ENCODE measurements at places on chromosomes 12 and 14. TPM values are rescaled to one million over a fixed set of nuclear protein-coding genes. Genes with fewer than 3 reads are reported as not detected.

TMEM52B gene
- not detected for total RNA-seq

CNTN1 gene
- 16.9 TPM for total RNA-seq

FAM222A gene
- 1.3 TPM for total RNA-seq

TMEM117 gene
- 1.4 TPM for total RNA-seq

DNA sequence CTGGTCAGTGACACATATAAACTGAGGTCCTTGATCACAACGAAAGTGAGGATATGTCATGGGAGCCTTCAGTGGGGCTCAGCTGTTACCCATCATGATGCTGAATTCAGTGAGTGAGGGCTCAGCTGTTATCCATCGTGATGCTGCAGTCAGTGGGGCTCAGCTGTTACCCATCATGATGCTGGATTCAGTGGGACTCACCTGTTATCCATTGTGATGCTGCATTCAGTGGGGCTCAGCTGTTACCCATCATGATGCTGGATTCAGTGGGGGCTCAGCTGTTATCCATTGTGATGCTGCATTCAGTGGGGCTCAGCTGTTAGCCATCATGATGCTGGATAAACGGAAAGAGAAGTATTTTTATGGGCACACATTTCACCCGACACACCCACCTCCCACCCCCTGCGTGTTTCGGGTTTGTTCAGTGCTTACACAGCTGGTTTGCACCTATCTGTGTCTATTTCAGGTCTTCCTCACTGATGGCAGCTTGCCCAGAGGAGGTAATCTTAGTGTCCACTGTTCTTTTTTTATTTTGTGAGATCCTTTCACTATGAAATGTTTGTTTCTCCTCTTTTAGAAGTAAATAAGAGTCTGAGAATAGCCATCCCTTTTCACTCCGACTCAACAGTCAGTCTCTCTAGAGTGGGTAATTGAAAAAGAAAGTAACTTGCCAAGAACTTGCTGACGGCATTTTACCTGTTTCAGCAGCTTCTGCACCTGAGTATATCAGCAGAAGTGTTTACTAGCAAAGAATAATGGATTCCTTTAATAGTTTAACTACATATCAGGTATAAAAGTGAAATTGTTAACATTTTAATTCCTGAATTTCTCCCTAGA, 183.0 kb downstream of the ERC1 start:
- no peak overlapping the region for H3K4me3 ChIP-seq
- H3K4me1 ChIP-seq, result peaks cover 9% of the 10 kb centered on the region
- H3K36me3 ChIP-seq, result no peaks in the 10 kb centered on the region
- no peaks in the 10 kb centered on the region for H3K27me3 ChIP-seq

DNA sequence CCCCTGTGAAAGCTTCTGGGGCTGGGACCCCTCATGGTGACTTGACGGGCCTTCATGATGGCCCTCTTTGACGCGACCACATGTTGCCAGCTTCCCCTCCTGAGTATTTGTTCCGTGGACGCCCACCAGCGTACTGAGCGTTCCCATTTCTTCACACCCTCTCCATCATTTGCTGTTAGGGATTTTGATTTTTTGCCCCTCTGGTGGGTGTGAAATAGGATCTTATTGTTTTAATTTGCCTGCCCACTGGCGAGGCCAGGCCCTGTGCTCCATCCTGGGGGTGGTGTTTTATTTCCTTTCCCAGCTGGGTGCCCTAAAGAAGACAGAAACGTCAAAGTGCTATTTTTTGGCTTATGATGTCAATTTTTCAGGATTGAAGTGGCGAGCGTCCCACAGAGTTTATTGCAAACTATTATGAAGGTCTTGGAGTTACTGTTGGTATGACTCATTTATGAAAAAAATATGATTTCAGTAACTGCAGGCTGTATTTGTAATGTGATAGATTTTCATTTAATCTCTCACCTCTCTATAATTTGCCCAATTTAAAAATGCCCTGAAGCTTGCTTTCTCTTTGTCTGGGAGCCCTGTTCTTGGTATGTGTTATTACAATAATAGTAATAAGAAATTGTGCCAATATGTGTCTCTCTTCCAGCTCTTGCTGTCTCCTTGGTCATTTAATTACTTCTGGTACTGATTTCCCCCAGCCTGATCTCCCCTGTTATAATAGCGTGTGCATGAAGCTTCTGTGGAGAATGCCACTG, 99.6 kb downstream of the SLC25A47 start:
- H3K27ac ChIP-seq, result no peak overlapping the region
- H3K27me3 ChIP-seq, result no peaks in the 10 kb centered on the region
- peaks cover 25% of the 10 kb centered on the region for H3K4me1 ChIP-seq
- H3K4me3 ChIP-seq, result no peak overlapping the region
- no peaks in the 10 kb centered on the region for H3K36me3 ChIP-seq

DNA sequence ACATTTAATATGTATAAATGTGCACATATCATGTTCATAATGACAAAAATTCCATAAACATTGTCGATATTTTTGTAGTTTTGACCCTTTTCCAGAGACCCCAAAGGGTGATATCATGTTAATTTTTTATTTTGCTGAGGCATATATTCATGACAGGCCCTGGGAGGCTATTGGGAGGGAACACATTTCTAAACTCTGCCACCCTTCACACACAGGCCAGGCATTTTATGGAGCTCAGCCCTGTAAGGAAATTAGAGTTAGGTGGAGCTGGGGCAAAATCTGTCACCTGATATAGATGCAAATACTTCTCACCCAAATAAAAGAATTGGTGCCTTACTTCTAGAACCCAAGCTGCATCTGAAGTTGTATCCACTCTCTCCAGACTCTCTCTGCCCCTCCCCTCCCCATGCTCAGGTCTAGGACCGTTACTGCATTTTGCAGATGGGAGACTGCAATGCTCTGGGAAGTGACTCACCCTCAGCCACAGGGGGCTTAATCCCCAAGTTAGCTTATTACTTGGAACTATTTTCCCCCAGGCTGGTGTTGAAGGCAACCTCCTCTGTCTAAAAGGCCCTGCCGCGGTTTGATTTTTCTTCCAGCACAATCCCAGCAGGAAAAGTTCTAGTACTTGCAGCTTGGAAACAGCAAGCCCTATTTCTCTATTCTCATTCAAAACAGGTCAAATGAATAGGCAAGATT, 238.9 kb downstream of the EMP1 start:
- H3K27me3 ChIP-seq, result no peaks in the 10 kb centered on the region
- peak overlapping the region; percentile 1 for H3K4me3 ChIP-seq
- H3K4me1 ChIP-seq, result peaks cover 25% of the 10 kb centered on the region
- H3K27ac ChIP-seq, result peak overlapping the region; percentile 73
- no peaks in the 10 kb centered on the region for H3K36me3 ChIP-seq

RDH16 gene
- total RNA-seq, result 0.85 TPM

GRCh38 chr14:95293449-95293848, 26.3 kb downstream of the CLMN start:
- H3K4me3 ChIP-seq, result no peak overlapping the region
- H3K36me3 ChIP-seq, result peaks cover 15% of the 10 kb centered on the region
- H3K27ac ChIP-seq, result no peak overlapping the region
- H3K4me1 ChIP-seq, result peaks cover 40% of the 10 kb centered on the region
- no peak for DNase-seq

DNA sequence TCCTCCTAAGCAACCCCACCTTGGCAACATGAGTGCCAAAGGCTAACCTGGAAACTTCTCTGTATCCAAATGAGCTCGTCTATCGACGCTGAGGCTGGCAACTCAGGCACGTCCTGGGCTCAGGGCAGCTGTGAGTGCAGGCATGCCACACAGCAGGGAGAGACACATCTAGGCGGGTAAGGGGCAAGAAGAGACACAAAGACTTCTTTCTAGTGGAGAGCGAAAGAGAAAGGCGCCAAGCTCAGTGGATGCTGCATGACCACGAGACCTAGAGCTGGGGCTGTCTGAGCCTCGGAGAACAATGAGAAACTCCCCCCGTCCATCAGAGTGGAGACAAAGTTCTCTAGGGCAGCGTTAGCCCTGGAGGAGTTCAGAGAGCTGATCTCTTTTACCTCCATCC, 170.4 kb downstream of the CALM1 start:
- H3K27me3 ChIP-seq, result no peaks in the 10 kb centered on the region
- no peaks in the 10 kb centered on the region for H3K36me3 ChIP-seq
- H3K27ac ChIP-seq, result no peak overlapping the region
- no peak for DNase-seq

HEATR5A gene
- 29.6 TPM for total RNA-seq

- no peaks in the 10 kb centered on the region for H3K27me3 ChIP-seq
- H3K27ac ChIP-seq, result no peak overlapping the region
- no peak for DNase-seq
- H3K36me3 ChIP-seq, result peaks cover 11% of the 10 kb centered on the region
- H3K4me3 ChIP-seq, result no peak overlapping the region
These were observed 16.7 kb downstream of the EGLN3 start for GRCh38 chr14:33934043-33934750.

CELA1 gene
- not detected for total RNA-seq

TMEM229B gene
- 0.69 TPM for total RNA-seq

DNA sequence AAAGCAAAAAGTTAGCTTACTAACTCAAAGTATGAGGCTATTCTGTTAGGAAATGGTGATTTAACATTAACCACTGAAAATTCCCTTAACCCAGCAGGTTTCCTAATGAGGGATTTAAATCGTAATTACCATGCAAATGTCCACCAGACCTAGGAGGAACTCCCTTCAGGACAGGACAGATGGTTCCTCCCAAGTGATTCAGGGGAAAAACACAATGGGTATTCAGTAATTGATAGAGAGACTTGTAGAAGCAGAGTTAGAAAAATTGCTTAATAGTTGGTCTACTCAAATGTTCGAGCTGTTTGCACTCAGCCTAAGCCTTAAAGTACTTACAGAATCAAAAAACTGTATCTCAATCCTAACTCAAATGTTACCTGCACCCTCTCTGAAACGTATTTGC, 21.6 kb downstream of the RERGL start:
- DNase-seq, result no peak
- H3K4me3 ChIP-seq, result peak overlapping the region; percentile 35
- H3K4me1 ChIP-seq, result peaks cover 29% of the 10 kb centered on the region
- peaks cover 7% of the 10 kb centered on the region for H3K36me3 ChIP-seq
- H3K27me3 ChIP-seq, result peaks cover 79% of the 10 kb centered on the region

DNA sequence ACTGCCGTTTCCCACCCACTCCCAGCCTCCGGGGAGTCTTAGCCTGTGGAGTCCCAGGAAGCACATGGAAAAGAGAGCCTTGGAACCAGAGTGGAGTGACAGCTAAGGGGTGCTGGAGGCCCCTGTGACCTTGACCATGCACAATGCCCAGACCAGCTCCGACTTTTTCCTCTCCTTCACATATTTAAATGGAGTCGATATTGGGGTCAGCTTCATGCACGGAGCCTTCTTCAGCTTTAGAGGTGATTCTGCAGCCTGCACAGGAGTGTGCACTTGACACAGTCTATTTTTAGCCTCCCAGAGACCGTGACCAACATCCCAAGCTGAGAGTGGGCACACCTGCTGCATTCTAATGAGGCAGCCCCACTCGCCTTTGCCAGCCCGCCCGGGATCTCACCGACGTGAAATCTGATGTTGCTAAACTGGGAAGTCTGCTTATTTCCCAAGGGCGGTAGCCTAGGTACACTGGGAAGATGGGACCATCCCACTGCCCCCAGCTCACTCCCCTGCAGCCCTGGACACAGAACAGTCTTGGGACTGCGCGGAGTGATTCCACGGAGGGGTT, 47.5 kb downstream of the PRMT8 start:
- no peak overlapping the region for H3K4me3 ChIP-seq
- no peak overlapping the region for H3K27ac ChIP-seq
- no peak for DNase-seq

ITGB7 gene
- total RNA-seq, result 1.4 TPM

DNA sequence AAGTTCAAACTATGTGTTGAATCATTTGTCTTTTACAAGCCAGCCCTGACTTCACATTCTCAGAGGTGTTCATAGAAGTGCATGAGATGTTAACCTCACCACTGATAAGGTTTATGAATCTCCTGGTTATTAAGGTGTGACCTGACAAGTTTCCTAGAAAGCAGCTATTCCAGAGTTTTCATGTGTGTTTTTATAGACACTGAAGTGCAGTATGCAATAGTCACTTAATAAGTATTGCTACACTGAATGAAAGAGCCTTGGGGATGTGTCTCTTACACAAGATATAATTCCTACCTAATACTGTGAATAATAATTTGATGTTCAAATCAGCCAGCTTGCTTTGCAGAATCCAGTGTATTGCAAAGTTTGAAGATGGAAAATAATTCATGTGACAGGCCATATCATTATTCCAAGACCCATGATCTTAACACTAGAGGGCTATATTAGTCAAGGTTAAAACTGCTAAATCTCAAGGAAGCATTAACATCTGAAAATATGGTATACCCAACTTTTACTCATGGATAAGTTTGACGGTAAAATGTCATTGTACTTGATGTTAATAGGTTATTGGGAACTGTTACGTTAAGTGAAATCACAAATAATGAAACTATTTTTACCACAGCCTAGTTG, 13.0 kb downstream of the SLC25A3 start:
- no peak for DNase-seq
- H3K4me3 ChIP-seq, result no peak overlapping the region
- no peaks in the 10 kb centered on the region for H3K4me1 ChIP-seq
- peaks cover 17% of the 10 kb centered on the region for H3K36me3 ChIP-seq
- no peaks in the 10 kb centered on the region for H3K27me3 ChIP-seq

MSRB3 gene
- total RNA-seq, result 0.85 TPM

RNASE3 gene
- total RNA-seq, result not detected

RIC8B gene
- 14.5 TPM for total RNA-seq

DNA sequence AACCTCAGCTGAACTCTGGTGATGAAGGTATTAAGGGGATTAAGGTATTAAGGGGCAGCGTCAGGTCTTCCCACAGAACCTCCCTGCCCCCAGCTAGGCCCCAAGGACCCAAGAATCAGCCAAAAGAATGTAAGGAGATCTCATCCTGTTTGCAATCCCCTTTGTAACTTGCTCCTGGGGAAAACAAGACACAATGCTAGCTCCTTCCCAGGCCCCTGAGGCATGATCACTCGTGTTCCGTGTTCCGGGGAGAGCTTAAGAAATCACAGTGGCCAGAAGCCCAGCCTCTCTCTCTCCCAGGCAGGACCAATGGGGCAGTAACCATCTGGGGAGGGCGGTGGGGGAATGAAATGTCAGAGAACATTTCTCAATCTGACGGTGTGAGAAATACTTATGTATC, 33.2 kb downstream of the PIGH start:
- DNase-seq, result no peak
- peaks cover 12% of the 10 kb centered on the region for H3K36me3 ChIP-seq
- peaks cover 13% of the 10 kb centered on the region for H3K4me1 ChIP-seq
- H3K27me3 ChIP-seq, result no peaks in the 10 kb centered on the region
- H3K4me3 ChIP-seq, result no peak overlapping the region

GRCh38 chr12:125696054-125696453, 630.8 kb downstream of the AACS start:
- no peak for DNase-seq
- H3K4me3 ChIP-seq, result no peak overlapping the region
- H3K27ac ChIP-seq, result no peak overlapping the region
- H3K27me3 ChIP-seq, result peaks cover 14% of the 10 kb centered on the region

KCNH3 gene
- 0.44 TPM for total RNA-seq

DNA sequence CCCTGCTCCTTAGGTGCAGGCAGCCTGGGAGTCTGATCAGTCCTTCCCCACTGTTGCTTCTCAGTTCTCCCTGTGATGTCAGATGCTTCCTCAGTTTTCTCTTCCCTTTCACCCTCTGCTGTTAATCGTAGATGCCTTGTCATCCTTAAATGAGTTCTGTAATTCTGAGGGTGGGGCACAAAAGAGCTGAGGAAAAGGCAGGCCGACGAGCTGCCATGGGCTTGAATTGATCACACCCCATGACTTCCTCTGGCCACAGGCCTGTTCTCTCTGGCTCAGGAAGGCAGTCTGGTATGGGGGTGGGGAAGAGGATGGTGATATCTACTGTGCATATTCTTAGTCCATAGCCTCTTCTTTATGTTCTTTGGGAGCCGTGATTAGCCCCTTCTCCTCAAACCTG, 5.2 kb upstream of the AP1G2 start:
- no peak overlapping the region for H3K27ac ChIP-seq
- no peak overlapping the region for H3K4me3 ChIP-seq
- H3K4me1 ChIP-seq, result peaks cover 53% of the 10 kb centered on the region
- H3K27me3 ChIP-seq, result peaks cover 28% of the 10 kb centered on the region
- H3K36me3 ChIP-seq, result peaks cover 17% of the 10 kb centered on the region

KRT6C gene
- total RNA-seq, result not detected
